ENCODE measurements at places on chromosomes 5 and 9. TPM values are rescaled to one million over a fixed set of nuclear protein-coding genes. Genes with fewer than 3 reads are reported as not detected.

PCDHA6 gene
- total RNA-seq = 0.33 TPM

TAF1L gene
- total RNA-seq = not detected

OR2K2 gene
- not detected for total RNA-seq

SPRY4 gene
- 30.2 TPM for total RNA-seq

SLC12A7 gene
- 30.1 TPM for total RNA-seq

ABO gene
- 0.10 TPM for total RNA-seq

LCN9 gene
- not detected for total RNA-seq

IFNK gene
- total RNA-seq = not detected

PTGR1 gene
- total RNA-seq = 30.1 TPM

IL3 gene
- not detected for total RNA-seq

PALM2AKAP2 gene
- total RNA-seq = under 0.01 TPM

TERT gene
- not detected for total RNA-seq

SLC36A2 gene
- total RNA-seq = not detected

PCDHB16 gene
- 0.65 TPM for total RNA-seq

RASGRF2 gene
- total RNA-seq = 18.7 TPM

OTULINL gene
- total RNA-seq = under 0.01 TPM

PHF24 gene
- not detected for total RNA-seq

OR5C1 gene
- total RNA-seq = not detected

TYRP1 gene
- total RNA-seq = 1.1 TPM

CATSPER3 gene
- under 0.01 TPM for total RNA-seq

SPATA31D4 gene
- not detected for total RNA-seq

PCDHGB4 gene
- total RNA-seq = 15.2 TPM

DRD1 gene
- not detected for total RNA-seq

FAM221B gene
- not detected for total RNA-seq

Data from vein endothelial cell (primary cell).